ENCODE measurements at places on chromosomes 3 and 15.

DNA sequence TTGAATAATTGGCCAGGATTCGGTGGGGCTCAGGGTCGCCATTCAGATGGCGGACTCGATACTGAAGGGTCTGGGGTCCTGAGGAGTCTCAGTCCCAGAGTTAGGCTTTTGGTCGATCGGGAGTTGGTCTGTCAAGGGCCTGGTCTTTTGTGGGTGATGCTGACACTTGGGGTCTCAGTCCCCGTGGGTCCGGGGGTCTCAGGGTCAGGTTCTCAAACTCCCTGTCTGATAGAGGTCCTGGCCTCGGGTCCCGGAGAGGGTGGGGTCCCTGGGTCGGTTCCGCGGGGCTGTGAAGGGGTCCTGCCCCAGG is 467 bp downstream of the NCKIPSD start:
- DNase-seq, result no peak

DNA sequence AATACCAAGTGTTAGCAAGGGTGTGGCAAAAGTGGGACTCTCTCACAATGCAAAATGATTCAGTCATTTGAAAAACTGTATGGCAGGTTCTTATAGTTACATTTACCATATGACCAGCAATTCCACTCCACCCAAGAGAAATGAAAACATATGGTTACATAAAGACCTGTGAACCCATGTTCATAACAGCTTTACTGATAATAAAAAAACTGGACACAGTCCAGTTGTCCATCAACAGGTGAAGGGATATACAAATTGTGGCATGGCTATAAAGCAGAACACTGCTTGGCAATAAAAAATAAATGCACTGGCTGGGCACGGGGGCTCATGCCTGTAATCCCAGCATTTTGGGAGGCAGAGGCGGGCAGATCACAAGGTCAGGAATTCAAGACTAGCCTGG is 30.8 kb downstream of the RAD18 start:
- no peak for DNase-seq

- DNase-seq, result no peak
These were observed 102.6 kb downstream of the ITPR1 start for GRCh38 chr3:4595710-4596113.

DNA sequence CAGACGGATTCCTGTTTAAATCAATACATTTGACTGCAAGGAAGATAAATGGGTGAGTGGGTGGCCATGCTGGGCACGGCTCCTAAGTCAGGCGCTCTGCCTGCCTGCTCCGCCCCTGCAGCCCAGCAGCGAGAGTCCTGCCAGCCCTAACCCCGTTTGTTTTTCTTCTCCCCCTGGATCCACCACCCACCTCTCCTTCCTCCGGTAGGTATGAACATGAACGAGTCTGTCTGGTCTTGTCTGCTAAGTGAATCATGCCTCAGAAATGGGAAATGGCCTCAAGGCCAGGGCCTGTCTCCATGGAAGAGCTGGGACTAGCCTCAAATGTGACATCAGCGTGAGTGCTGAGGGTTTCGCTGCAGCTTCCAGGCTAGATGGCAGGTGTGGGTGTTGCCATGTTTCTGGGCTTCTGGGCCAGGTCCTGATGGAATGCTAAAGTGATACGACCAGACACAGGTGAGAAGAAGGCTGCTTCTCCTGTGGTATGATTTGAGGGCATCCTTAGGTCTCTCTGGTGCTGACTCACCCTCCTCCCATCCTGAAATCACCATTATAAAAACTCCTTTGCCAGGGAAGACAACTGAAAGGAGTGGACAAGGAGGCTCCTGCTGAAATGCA is 5.6 kb upstream of the FEM1B start:
- DNase-seq, result no peak

GRCh38 chr3:105353485-105354161 is 13.1 kb upstream of the ALCAM start:
- no peak for DNase-seq

- DNase-seq, result no peak
These were observed 29.7 kb upstream of the MTMR10 start for GRCh38 chr15:31021067-31021665.

GRCh38 chr3:20051123-20051806 is 11.0 kb downstream of the KAT2B start:
- no peak for DNase-seq

DNA sequence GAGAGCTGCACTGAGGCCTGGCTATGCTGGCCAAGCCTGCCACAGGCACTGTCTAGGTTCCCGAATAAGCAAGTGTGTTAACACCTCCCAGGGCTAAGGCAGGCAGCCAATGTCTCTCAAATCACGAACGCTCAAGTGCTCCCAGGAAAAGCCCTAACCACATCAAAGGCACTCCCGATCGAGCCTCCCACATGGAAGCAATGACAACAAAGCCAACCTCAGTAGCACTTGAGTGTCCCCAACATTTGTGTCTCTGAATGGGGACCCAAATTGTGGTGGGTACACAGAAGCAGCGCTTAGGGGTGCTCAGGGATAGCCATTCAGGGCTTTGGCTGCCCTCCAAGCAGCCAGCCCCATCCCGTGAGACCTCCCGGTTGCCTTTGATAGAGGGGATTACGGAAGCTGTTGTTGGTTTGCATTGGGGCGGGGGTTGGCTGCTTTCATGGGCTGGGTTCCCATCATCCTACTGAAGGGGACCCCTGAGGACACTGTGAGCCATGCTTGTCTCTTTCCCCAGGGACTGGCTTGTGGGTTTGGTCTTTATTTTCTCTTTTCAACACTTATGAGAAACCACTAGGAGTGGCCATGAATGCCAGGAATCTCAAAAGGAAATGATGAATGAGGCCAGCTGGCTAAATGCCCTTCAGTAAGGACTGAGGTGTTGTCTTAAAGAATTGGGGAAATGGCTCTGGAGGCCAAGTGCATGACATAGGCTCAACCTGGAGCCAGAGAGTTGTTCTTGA is 234.1 kb upstream of the FEZF2 start:
- DNase-seq, result no peak

GRCh38 chr15:40065166-40065565 is 26.2 kb upstream of the SRP14 start:
- DNase-seq, result no peak

DNA sequence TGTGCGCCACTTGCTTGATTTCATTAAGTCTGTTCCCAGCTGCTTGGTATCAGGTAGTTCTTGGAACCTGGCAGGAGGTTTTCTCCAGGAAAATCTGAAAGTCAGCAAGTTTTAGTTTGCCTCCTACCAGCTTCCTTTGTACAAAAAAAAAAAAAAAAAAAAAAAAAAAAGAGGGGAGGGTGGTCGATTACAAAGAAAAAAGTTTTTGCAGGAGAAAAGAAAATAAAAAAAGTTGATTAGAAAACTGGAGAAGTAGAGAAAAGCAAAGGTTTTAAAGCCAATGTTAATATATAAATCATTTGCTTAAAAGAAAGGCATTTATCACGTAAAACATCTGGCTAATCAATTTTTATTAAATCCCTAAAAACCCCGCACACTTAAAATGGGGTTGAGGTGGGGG is 5.9 kb downstream of the EPHA3 start:
- no peak for DNase-seq
